AG08396 (cell line): ENCODE measurements at places on chromosomes 7 and 10.

DNA sequence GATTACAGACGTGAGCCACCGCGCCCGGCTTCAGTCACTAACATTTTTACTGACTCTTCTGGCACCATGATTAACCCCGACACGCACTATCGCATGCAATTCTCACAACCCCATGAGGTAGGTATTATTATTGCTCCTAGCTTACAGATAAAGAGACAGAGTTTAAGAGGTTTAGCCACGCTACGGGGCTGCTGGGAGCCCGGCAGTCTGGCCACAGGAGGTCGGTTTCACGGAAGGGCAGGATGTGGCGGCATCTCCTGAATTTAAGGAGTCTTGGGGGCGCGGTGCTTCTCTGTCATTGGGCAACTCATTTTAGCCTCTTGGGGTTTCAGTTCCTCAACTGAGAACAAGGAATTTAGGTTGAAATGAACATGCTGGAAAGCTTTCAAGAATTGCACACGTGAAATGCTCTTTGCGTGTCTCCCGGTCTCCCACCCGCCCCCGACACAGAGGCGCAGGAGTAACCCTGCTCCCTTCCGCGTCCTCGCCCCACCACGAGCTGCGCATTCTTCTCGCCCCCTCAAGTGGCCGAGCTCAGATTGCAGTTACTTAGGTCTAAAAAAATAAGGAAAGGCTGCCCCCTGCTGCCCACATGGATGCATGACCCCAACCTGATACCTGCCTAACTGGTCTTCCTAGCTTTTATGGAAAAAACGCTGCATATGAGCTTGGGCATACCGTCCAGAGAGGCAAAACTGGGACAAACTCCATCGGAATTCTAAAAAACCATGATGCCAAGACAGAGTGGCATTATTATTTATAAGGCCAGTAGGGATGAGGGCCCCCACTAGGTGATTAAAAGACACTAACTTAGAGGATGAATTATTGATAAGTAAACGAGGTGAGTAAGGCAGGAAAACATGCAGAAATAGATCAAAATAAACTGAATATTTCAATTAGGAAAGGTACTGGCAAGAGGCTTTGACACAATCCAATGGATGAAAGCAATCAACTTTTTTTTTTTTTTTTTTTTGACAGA lies 12.4 kb downstream of the PRSS2 start:
- peak; percentile 81 for DNase-seq

GRCh38 chr10:71684356-71685173 lies 35.0 kb downstream of the C10orf105 start:
- DNase-seq = no peak

- DNase-seq = no peak
Observed at GRCh38 chr7:123220396-123220795, 20.6 kb upstream of the SLC13A1 start.

DNA sequence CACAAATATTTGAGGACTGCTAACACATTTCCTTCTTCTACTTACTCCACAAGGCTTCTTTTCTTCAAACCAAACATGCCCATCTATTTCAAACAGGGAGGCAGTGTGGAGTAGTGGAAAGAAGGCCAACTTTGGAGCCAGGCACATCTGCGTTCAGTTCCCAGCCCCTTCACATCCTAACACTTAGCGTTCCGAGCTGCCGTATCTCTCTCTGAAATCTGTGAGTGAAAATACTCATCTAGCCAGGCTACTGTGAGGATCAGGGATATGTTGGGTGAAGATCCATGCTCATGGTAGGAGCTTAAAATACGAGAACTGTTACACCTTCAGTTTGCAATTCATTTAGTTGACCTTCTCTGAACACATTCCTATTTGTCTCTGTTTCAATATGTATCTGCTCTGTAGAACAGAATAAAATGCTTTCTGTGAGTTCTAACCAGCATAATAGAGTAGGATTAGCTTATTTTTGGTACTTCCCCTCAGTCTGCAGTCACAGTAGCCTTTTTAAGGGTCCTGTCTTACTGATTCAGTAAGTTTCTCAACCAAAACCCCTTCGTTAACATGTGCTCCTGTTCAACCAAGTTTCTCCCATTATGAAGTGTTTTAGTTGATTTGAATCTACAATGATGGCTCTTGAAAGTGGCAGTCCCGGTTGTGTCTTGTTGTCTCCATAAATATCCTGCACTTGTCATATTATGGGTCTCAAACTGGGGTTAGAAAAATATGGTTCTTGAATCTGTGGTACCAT lies 3.3 kb upstream of the MEST start:
- no peak for DNase-seq

GRCh38 chr7:142248-142941 lies 50.0 kb upstream of the FAM20C start:
- DNase-seq = no peak

- DNase-seq = peak; percentile 65
Observed at GRCh38 chr10:31242902-31243301, 76.1 kb upstream of the ZEB1 start.

DNA sequence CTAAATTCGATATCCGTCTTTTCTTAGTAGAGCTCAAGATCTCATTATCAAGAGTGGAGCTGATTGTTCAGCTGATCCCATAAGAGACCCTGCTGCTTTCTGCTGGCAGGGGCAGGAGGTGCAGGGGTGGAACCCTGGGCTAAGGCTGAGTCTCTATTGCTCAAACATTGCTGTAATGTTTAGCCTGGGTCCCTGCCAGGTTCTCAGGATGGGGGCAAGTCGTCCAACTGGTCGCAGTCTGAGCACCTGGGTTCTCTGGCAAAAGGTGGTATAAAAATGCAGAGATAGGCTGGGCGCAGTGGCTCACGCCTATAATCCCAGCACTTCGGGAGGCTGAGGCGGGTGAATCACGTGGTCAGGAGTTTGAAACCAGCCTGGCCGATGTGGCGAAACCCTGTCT lies 62.0 kb upstream of the NRBF2 start:
- no peak for DNase-seq

GRCh38 chr10:100009793-100010676 lies at the start of gene DNMBP:
TSS of gene DNMBP (minus strand) at chr10:100009947. CDS start at chr10:99972124, 37,823 bp downstream.
- DNase-seq = peak; percentile 97

- DNase-seq = peak; percentile 11
Observed at GRCh38 chr7:94041529-94041928, 37.4 kb upstream of the BET1 start.

DNA sequence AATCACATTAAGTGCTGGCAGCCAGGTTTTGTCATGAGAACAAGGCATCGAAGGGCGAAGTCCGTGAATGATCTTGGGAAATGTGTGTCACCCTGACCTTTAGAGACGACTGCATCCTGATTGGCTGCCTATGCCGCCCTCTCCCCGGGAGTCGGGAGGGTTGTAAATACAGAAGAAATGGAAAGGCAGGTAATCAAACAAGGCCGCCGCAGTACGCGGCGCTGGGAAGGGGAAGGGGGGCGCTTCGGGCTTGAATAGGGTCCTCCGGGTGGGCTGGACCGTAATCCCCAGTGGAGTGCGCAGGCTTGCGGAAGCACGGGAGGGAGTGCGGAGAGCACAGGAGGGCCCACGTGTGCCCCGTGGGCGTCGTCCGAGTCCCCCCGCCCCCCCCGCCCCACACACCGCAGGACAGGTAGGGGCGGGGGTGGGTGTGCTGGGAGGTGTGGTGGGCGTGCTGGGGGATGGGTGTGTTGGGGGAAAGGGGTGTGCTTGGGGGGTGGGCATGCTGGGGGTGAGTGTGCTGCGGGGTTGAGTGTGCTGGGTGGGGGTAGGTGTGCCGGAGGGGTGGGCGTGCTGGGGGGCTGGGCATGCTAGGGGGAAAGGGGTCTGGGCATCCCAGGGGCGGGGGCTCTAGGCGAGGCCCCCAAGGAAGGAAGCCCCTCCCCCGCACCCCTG lies 169.4 kb downstream of the ARHGAP12 start:
- peak; percentile 68 for DNase-seq
